ENCODE measurements at places on chromosomes 6 and 20.

- peak; percentile 58 for DNase-seq
Measured at GRCh38 chr6:148414836-148415235, 72.2 kb downstream of the SASH1 start.

GRCh38 chr6:120735641-120736040, 598.6 kb downstream of the TBC1D32 start:
- no peak for DNase-seq

DNA sequence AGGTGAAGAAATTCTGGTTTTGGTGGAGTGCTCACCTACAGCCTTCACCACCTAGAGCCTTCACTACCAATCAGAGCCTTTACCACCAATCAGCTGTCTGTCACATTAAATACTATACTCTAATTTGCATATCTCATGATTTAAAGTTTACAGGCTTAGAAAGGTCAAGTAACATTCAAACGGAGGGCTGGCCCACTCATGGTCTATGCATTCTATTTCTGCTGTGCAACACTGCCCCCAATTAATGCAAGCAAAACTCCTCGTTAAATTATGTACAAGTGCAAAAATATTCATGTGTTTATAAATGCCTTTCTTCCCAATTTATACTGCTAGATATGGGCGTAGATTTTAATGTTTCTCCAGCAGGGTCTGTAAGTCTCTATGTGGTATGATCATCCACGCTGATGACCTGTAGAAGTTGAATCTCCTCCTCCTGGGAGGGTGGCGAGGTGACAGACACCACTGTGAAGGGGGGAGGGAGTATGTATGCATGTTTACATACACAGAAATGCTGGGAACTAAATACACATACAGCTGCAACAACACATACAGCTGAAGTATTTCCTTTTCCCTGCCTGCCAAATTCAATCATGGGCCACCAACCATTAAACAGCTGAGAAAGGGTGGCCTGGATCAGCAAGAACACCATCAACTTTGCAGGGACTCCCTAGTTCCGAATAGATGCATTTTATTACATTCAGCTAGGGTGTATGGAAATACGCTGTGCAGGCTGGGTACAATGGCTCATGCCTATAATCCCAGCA, 13.1 kb downstream of the RRAGD start:
- no peak for DNase-seq

DNA sequence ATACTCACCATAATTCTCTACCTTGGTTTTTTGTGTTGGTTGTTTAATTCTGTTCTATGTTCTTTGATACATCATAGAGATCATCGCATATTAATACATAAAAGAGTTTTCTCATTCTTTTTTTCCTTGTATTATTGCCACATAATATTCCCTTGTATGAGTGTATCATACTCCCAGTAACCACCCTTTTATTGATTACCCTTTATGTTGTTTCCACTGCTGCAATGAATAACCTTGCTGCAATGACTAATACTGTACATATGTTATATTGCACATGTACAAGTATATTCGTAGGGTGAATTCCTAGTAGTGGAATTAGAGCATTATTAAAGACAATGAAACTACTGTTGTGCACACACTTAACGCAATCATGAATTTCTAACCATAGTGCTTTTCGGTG, 9.1 kb upstream of the SF3B5 start:
- no peak for DNase-seq

DNA sequence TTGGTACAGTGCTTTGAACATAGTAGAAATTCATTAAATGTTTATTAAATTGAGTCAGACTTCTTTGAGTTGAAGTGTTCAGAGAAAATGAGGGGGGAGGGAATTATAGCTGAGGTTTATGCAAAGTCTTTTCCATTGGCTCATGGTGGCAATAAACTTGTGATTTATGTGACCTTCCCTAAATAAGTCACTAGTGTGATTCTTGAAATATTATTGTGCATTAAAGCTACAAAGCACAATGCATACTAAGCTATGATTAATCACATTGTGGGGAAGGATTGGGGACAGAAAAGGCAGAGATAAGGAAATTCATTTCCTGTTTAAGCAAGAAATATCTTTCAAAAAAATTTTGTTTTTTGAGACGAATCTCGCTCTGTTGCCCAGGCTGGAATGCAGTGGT, 877.5 kb downstream of the TFAP2A start:
- no peak for DNase-seq

- no peak for DNase-seq
Measured at GRCh38 chr6:54053881-54054391, 57.3 kb upstream of the MLIP start.

GRCh38 chr20:48171626-48172356, 386.5 kb upstream of the SULF2 start:
- DNase-seq = no peak

DNA sequence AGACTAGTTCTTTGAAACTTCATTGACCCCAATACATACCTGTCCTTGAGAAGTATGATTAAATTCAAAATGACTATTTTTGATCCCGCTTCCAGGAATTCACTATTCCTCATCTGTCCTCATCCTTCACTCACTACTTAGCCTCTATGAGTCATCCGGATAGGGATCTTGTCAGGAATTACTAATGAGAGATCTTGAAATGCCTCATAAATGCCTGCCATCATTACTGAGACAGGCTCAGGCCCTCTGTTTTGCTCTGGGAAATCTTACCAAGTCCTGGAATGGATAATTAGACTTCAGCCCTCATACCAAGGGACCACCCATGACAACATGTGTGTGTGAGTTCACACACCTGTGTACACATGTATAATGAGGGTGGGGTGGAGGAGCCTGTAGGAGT, 2.8 kb upstream of the CYP24A1 start:
- DNase-seq = no peak

GRCh38 chr6:167501831-167502385, 177.0 kb downstream of the TTLL2 start:
- no peak for DNase-seq

DNA sequence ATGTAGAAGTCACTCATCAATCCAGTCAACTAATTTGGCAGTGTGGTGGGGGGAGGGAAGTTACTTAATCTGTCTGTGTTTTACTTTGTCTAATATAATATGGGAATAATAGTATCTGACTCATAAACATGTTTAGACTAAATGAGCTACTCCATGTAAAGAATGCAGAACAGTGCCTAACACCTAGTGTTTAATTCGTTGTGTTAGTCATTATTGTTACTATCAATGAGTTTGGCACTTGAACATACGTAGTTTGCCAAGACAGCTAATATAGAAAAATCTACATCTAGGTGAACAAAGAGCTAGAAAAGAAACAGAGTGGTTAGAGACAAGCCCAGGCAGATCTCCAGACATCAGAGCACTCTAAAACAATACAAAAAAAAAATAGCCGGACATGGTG, 49.1 kb downstream of the IRAK1BP1 start:
- DNase-seq = no peak

GRCh38 chr20:44208770-44209169, 1.8 kb downstream of the OSER1 start:
- DNase-seq = peak; percentile 35

GRCh38 chr20:58436868-58437645, 48.0 kb downstream of the VAPB start:
- DNase-seq = no peak

Data from suppressor macrophage treated with lipopolysaccharide for 1 hour (primary cell).